ENCODE measurements at places on chromosomes 2 and 18.

DNA sequence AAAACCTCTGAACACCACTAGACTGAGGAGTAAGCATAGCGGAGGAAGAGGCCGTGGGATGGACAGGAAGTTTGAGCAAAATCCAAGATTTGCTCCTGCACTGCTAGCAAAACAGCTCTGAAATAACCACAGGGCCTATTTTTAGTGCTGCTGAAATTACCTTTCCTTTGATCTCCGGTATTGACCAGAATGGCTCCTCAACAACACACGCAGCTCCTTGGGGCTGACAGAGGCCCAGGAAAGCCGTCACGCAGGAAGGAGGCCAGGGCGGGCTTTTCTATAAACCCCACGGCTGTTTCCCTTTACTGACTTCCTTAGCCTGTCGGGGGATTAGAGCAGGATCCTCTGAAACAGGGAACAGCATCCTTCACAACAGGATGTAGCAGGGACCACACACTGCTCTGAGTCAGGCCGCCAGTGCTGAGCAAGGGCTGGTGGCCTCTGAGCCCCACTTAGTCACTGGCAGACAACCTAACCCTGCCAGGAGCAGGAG is 80.8 kb upstream of the LCLAT1 start:
- DNase-seq, result no peak

DNA sequence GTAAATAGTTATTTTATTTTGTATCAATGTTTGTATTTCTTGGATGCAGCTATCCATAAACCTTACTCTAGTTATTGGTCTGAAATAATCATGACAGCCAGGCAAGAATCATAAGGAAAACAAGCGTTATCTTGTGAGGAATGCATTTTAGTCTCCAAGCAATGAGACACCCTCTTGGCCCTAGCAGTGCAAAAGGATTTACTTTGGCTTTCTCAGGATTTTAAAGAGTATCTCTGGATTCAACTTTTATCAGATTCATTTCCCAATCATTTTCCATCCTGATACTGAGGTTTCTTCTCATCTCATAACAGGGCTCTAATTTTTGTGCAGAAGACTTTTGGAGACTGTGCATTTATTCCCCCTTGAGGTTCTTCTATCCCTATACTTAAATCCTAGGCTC is 480.8 kb downstream of the TMX3 start:
- no peak for DNase-seq

DNA sequence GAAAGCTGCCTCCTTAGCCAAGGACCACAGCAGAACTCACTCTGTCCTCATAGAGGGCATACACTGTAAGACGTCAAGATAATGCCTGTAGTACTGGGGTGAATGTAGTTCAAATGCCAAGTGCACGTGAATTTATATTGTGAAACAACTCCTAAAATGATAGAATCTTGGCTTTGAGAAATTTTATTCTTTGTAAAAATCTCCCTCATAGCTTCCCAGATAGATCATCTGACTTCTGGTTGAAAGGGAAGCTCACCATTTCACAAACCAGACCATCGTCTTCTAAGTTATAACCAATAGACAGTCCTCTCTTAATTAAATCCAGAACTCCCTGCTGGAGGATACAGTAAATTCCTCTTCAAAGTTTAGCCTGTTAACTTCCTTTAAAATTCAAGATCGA is 110.9 kb upstream of the MSTN start:
- no peak for DNase-seq

DNA sequence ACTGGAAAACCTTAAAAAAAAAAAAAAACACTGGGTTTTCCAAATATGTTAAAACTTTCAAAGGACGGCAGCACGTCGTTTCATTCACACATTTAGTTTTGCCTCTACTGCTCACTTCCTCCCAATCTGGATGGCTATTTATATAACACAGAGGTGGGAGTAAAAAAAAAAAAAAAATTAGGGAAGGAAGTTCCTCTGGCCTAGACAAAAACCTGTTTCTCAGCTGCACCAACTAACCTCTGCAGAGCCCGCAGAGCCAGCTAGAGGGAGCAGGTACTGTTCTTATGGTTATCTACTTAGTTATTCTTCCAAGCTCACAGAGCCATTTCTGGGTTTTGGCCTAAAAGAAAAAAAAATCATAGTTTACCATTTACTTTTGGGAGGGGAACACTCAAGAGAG is 28.1 kb downstream of the SLC1A4 start:
- DNase-seq, result no peak

DNA sequence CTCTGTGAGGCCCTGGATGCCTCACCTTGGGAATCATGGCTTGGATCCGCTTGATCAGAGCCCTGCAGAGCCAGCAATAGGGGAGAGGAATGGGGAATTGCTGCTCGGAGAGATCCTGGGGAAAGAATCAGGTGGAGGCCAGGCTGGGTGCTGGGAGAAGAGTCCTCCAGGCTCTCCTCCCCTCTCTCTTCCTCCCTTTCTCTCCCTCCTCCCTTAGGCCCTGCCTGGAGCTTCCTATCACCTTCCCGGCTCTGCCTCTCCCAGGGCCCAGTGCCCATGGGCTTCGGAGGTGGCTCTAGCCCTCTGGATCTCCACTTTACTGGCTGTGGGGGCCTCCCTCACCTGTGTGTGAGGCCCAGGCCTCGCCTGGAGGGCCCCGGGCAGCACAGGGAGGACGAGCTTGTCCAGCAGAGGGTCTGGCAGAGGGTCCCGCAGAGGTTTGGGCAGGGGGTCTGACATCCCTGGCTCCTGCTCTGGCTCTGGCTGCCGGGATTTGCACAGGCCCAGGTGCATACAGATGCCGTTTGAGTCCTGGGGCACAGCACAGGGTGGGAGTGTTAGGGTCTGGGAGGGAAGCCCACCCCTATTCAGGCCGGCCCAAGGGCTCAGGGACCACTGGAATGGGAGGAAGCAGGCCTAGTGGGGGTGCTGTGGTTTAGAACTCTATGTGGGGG is 2.6 kb downstream of the SFTPB start:
- DNase-seq, result no peak

- peak; percentile 15 for DNase-seq
Observed at GRCh38 chr2:173713904-173714555, 251.1 kb downstream of the SP3 start.

DNA sequence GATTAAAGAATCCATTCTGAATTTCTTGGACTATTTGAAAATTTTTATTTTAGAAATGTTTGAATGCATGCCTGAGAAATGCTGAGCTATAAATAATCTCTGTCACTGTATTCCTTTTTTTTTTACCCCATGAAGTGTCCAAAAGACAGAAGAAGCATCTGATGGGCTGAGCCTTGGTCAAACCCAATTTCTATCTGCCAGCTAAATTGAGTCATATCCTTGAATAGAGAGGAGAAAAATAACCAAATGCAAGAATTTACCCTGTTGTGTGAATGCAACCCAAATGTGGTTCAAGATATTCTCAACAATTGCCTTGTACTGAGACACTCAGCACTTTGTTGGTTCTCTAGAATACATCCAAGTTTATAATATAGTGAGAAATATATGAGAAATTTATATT is 223.5 kb downstream of the UBE2E3 start:
- no peak for DNase-seq

DNA sequence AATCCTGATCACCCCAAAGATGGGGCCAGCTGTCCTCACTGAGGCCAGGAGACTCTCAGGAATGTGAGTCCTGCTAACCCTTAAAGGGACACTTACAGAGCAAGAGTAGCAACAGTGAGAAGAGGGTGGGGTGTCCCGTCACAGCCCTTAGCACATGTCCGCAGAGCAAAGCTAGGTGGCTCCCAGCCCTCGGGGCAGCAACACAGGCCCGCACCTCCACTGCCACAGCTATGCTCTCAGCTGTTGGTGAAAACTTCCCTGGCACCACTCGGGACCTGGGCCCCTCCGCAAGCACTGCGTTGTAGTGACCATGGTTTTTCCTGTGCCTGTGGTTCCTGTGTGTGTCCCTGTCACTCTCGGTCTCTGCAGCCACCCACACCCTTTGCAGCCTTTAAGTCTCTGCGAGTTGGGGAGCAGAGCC is 76.4 kb upstream of the UXS1 start:
- DNase-seq, result no peak

GRCh38 chr18:13229001-13229671 is 10.6 kb downstream of the LDLRAD4 start:
- no peak for DNase-seq

- DNase-seq, result peak; percentile 29
Observed at GRCh38 chr2:86396291-86396785, 44.8 kb upstream of the KDM3A start.

GRCh38 chr2:7567646-7568045 is 650.4 kb downstream of the RNF144A start:
- no peak for DNase-seq

- no peak for DNase-seq
Observed at GRCh38 chr2:173830170-173830569, 135.0 kb downstream of the SP3 start.

GRCh38 chr2:2328848-2329247 is 2.2 kb downstream of the MYT1L start:
- peak; percentile 68 for DNase-seq

DNA sequence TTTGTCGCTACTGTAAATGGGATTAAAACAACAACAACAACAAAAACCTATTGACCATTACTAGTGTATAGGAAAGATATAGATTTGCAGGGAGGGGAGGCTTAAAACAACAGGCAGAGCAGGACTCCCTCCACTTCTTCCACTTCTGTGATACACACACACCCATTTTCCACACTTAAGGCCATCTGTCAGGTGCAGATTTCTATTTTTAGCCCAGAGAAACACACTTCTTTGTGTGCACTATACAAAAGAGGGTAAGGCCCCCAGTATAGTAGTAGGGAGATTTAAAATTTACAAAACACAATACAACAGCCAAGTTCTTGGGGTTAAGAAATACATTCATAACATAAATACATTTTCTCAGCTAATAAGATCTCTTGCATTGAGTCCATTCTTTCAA is 22.4 kb downstream of the PTPN2 start:
- DNase-seq, result no peak

- no peak for DNase-seq
Observed at GRCh38 chr18:57947117-57947516, 96.9 kb upstream of the NEDD4L start.

DNA sequence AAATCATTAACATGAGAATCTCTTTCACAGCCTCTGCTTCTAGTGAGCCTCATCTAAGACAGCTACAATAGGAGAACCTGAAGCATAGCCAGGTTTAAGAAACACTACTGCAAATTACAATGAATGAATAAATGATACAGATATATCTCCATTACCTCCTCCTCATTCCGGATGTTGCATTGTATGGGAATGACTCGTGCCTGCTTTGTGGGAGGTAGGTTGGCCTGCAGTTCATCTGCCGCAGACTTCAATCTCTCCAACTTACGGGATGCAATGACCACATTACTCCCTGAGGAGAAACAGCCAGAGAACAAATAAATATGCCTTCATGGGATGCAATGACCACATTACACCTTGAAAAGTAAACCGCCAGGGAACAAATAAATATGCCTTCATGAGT is 15.4 kb downstream of the PECR start:
- no peak for DNase-seq

DNA sequence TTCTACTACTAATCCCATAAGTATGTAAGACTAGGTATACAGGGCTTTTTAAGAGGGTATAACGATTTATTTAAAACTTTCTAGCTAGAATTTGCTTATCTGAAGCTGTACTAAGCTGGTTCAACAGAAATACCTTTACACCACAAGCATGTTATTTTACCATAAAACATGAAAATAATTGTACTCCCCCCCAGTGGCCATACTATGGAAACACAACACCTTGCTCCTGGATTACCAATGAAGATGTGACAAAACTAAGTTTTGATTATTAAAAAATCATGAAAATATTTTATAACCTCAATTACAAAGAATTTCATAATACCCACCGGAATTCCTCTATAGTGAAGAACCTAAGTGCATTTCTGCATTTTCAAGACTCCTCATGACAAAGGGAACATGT is 27.3 kb downstream of the LPIN2 start:
- DNase-seq, result peak; percentile 6

DNA sequence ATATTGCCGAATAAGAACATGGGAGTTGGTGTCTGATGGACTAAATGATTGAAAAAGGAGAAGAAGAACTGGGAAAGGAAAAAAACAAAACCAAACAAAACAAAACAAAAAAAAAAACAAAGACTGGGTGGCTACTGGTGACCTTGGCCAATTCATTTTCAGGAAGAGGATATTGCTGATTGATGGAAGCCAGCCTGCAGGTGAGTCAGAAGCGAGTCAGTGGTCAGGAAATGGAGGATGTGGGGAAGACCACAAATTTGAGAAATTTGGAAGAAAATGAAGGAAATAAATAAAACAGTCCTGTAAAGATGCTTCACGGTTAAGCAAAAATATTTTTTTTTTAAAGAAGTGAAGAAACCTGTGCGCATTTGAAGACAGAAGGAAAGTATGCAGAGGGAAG is 296.9 kb downstream of the ZNF521 start:
- DNase-seq, result no peak

DNA sequence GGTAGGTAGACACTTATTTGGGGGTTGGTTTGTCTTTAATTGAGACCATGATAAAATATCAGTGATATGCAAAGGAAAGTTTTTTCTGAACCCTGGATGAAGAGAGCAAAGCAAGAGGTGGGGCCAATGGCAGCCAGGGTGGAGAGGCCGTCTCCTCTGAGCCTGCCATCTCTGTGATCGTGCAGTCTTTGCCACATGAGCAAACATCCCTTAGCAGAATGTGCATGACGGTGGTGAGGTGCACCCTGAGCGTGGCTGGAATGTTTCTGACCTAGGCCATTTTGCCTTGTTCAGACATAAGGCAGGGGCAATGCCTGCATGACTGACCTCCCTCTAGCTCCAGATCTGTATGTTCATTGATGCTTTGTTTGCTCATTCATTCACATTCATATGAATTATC is 6.0 kb downstream of the NCK2 start:
- DNase-seq, result no peak

DNA sequence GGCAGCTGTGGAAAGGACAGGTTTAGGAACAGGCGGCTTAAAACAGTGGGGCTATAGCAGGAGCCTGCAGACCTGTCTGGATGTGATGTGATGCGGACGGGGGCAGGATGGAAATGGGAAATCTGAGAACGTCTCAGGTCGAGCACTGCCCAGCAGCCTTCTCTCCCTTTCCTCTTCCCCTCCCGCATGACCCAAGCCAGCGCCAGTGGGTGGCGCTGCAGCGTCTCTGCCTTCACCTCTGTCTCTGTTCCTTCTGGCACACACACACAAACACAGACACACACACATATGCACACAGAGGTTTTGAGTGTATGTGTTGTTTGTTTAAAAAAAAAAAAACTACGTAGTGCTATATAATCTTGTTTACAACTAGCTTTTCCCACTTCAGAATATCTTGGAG is 82.0 kb upstream of the SLC66A3 start:
- no peak for DNase-seq

GRCh38 chr18:54239601-54240000 is 15.1 kb upstream of the MBD2 start:
- no peak for DNase-seq

GRCh38 chr2:64035072-64035942 is 16.1 kb upstream of the VPS54 start:
- DNase-seq, result no peak

DNA sequence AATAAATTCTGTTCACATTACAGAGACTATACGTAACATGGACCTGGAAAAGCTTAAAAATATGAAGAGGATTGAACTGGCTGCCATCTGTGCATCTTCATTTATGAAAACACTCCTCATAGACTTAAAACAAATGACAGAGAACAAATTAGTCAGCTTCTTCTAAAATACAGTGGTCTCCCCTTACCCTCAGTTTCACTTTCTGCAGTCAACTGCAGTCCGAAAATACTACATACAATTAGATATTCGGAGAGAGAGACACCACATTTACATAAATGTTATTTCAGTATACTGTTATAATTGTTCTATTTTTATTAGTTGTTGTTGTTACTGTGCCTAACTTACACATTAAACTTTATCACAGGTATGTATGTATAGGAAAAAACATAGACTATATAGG is 6.5 kb downstream of the RNF103 start:
- peak; percentile 30 for DNase-seq
